ENCODE measurements at places on chromosomes 7 and 10. TPM values are rescaled to one million over a fixed set of nuclear protein-coding genes. Genes with fewer than 3 reads are reported as not detected.

Gene FAM25G
- total RNA-seq = not detected

DNA sequence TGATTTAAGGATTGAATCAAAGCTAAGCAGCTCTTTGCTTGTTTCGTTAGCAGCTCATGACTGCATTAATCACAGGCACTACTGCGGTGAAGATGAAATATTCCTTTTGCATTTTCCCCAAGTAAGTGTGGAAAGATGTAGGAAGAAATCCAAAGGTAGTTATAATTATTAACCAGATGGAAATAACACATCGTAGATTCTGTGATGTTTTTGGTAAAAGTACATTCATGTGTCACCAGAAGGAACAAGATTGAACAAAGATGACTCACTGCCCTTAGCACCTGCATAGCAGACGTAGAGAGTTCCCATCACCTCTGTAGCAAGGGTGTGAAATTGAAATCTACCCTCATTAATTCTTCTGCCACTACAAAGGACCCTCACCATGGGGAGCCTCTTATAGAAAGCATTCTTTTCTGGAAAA lies 37.1 kb downstream of the SMURF1 start:
- no peak for DNase-seq

DNA sequence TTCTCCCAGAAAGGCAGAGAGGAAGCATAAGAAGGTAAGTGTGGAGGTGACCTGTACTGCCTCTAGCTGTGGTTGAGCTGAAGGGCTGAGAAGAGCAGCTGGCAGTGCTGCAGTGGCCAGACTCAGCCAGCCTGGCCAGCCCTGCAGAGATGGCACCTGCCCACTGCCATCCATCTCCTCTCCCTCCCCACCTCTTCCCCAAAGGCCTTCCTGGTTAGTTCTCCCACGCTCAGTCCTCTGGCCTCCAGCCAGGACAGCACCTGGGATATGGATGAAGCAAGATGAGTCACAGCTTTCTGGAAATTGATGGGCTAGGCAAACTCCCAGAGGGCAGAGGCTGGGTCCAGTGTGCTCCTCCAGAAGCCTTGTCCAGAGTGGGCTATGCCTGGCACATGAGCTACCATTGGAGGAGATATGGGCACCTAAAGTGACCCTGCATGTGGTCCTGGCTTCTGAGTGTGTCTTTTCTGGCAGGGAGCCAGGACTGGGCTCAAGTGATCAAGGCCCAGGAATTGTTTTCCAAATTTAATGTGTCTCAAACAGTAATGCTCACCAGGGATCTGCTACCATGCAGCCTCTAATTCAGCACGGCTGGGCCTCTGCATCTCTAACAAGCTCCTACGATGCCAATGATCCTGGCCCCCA lies 81.0 kb upstream of the CACUL1 start:
- peak; percentile 74 for DNase-seq

GRCh38 chr10:63713191-63714144 lies 192.3 kb downstream of the REEP3 start:
- peak; percentile 84 for DNase-seq

- DNase-seq = no peak
These were observed 194.4 kb upstream of the PRSS1 start for GRCh38 chr7:142554560-142555532.

DNA sequence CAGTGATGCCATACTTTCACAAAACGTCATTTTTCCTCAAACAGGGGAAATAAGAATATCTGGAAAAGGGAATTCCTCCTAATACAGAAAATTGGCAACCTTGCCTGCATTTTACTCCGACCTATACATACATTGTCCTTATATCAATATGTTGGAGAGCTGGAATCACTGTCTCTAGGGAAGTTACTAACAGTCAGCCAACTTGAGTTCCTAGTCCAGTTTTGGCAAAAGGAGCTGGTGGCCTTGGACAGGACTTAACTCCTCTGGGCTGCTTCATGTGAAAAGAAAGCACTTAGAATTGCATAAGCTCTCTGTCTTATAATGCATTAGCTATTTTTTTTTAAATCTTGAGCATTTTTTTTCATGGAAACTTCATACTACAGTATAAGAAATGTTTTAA lies 174.2 kb upstream of the HGF start:
- DNase-seq = no peak

Measured in mucosa of gallbladder (tissue), 1 donor.